ENCODE measurements at places on chromosomes 4 and X. TPM values are rescaled to one million over a fixed set of nuclear protein-coding genes. Genes with fewer than 3 reads are reported as not detected.

GRCh38 chrX:19194285-19195242, 72.3 kb upstream of the ADGRG2 start:
- DNase-seq: no peak

GRCh38 chrX:34927866-34928265, 14.7 kb upstream of the FAM47B start:
- DNase-seq: no peak

- no peak for DNase-seq
These were observed 30.1 kb downstream of the RASSF6 start for GRCh38 chr4:73589887-73590801.

DNA sequence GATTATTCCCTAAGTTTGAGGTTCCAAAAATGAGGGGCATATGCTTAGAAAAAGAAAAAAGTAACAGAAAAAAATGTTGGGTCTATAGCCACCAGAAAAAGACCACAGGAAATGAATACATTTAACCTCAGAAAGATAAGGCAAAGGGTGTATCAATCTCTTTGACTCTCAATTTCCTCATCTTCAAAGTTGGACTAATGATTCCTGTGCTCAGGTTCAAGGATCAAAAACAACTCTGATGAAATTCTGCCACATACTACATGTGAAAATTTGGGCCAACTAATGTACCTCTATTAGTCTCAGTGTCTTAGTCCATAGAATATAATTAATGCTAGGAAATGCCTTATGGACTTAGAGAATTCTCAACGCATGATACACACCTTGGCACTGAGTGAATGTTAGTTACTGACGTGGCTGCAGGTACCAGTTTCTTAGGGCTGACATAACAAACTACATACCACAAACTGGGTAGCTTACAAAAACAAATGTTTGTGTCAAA, 257.7 kb downstream of the ANKRD50 start:
- no peak for DNase-seq

- DNase-seq: no peak
These were observed at the start of gene FLNA for GRCh38 chrX:154374313-154375155. Gene FLNA (minus strand): TSS chrX:154374634. CDS start chrX:154371245, 3,389 bp downstream.

Gene FRAS1
- total RNA-seq: 3.1 TPM

Gene GYPE
- total RNA-seq: not detected

Gene ANXA10
- not detected for total RNA-seq

Measured in esophagus squamous epithelium (tissue), 5 donors.